Thoracic aorta (tissue), 2 donors: ENCODE measurements at places on chromosomes 5 and 9. TPM values are rescaled to one million over a fixed set of nuclear protein-coding genes. Genes with fewer than 3 reads are reported as not detected.

The SLIT3 gene
- total RNA-seq: 86.9 TPM

The FOXD4 gene
- 0.28 TPM for total RNA-seq

The PCDHA6 gene
- total RNA-seq: 0.14 TPM

The ENTPD2 gene
- 0.92 TPM for total RNA-seq

The CCDC171 gene
- 6.4 TPM for total RNA-seq

The SOX30 gene
- not detected for total RNA-seq

The CDHR2 gene
- not detected for total RNA-seq

The HNRNPAB gene
- 66.3 TPM for total RNA-seq

DNA sequence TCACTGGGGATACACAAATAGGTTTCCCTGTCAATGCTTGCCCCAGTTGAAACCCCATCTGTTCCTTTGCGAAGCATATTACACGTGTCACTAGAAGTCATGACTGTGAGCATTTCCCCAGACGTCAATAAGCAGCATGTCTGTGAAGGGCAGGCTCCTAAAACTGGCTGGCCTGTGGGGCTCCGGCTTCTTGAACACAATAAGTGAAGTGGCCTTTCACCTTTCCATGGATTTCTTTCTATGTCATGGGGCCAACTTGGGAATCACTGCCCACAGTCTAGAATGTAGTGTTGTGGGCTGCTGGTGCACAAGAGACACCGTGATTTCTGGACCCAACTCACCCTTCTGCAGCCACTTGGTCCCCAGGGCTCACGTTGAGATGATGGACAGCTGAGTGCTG is 60.4 kb upstream of the CTSL start:
- no peak for DNase-seq

DNA sequence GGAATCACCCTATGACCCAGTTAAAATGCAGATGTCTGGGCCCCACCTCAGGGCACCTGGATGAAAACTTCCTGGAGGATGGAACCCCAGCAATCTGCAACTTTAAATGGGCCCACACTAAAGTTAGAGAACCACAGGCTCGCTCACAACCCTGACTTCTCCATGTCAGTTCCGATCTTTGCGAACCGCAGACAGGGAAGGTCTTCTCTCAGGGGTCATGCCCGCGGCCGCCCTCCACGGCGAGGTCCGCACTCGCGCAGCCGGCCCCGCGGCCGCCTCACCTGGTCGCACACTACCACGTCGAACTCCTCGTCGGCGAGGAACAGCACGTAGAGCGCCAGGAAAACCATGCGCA is 499 bp downstream of the ALG2 start:
- DNase-seq: no peak

- no peak for DNase-seq
Measured at GRCh38 chr5:138870611-138871010, 4.5 kb downstream of the LRRTM2 start.

- no peak for DNase-seq
Measured at GRCh38 chr9:75803130-75803529, 87.3 kb upstream of the PCSK5 start.

GRCh38 chr5:463952-464351 is 21.0 kb downstream of the EXOC3 start:
- DNase-seq: no peak
